Activated CD4-positive, alpha-beta memory T cell treated with anti-CD3 and anti-CD28 coated beads for 36 hours (primary cell): ENCODE measurements at places on chromosomes 16 and 17. TPM values are rescaled to one million over a fixed set of nuclear protein-coding genes. Genes with fewer than 3 reads are reported as not detected.

GRCh38 chr17:64580384-64581315, 73.9 kb downstream of the CEP95 start:
- peak; percentile 19 for DNase-seq

DNA sequence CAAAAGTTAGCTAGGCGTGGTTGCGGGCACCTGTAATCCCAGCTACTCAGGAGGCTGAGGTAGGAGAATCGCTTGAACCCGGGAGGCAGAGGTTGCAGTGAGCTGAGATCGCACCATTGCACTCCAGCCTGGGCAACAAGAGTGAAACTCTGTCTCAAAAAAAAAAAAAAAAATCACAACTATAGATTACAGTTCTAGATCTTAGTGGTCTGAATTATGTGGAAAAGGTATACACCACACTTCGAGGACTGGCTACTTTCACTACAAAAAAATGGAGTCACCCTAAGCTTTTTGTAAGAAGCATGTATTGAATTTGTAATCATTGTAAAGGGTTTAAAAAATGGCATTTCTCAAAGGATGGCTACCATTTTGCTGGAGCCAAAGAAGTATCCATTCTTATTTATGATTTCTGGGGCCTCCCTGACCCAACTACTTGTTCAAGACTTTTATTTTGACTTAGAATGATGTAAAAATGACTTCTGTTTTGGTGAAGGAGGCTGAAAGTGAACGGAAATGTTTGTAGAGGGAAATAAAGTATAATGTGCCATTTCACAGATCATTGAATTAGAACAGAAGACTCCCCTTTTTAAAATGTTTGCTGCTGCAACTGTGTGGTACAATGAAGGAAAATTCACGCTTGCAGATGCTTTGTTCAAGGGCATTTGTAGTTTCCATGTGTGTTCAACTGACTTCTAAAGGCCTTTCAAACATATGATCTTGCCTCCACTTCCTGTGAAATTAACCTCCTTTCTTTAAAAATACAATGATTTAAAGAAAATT, 37.1 kb upstream of the NOL11 start:
- DNase-seq, result no peak

DNA sequence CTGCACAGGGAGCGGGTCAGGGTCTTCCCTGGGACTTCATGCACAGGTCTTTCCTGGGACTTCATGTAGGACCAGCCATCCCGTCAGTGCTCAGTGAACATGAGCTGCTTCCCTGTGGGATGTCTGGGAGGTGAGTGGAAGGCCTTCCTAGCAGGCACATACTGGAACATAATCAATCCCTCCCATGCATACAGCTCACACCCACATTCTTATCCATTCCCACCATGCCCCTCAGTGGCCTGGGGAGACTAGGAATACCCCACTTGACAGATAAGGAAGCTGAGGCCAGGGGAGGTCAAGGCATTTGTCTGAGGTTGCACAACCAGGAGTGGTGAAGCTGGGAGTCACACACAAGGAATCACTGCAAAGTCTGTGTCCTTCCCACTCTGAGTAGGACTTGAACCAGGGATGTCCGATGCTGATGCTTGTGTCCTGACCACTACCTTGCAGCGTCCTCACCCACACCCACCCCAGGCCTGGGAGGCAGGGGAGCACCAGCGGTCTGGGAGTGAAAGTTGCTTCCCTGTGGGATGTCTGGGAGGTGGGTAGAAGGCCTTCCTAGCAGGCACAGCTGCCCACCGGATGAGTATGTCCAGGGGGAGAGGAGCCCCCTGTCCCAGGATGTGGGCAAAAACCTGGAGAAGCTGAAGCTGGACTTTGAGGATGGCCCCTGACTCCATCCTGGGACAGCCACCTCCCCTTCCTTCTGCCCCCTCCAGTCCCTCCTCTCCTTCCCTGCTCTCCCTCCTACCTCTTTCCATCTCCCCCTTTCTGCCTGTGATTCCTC, 1.0 kb upstream of the NLRC5 start:
- DNase-seq, result no peak

DNA sequence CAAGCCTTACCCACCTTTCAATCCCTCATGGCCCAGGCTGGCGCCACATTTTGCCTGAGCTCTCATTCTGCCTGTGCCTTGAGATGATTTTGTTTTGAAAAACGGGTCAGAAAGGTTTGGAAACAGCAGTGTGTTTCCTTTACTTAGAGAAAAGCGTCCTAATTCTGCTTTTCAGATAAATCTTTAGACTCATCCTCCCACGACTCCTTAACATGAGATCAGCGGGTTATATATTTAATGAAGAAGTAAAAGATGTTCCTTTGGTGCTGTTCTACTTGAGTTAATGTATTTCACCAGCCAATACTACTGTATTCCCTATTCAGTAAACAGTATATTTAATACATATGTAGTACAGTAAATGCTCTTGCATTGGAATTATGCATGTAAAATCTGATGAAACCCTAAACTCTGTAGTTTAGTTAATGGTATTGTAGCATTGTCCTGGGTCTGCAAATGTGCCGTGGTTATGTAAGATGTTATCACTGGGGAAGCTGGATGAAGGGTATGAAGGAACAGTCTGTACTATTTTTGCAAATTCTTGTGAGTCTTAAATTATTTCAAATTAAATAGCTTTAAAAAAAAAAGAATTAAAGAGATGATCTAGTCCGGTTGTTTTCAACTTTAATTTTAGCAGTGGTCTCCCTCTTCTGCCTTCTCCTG, 199.4 kb upstream of the CACNG5 start:
- DNase-seq, result no peak

DNA sequence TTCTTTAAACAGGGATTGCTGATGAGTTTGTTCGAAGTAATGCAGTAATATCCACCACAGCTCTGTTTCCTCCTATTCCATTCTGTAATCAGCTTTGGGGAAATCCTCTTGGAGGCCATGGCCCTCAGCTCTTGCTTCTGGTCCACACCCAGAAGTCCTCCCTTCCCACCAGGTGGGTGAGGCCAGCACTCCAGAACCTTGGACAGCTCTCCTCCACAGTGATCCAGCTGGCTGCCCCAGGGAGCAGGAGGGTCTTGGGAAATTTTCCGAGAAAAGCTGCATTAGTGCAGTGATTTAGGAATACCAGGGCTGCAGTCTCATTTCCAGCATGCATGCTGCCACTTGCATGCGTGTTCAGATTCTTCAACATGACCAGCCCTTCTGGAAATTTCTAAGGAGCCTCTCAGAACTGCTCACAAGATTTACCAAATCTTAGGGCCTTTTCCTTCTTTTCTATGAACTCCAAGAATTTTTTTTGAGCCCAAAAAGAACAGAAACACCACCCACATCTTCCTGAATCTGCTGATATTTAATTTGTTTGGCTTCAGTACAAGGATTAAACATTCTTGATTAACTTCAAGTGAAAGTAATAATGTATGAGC, 4.2 kb downstream of the SMPD3 start:
- peak; percentile 31 for DNase-seq

DNA sequence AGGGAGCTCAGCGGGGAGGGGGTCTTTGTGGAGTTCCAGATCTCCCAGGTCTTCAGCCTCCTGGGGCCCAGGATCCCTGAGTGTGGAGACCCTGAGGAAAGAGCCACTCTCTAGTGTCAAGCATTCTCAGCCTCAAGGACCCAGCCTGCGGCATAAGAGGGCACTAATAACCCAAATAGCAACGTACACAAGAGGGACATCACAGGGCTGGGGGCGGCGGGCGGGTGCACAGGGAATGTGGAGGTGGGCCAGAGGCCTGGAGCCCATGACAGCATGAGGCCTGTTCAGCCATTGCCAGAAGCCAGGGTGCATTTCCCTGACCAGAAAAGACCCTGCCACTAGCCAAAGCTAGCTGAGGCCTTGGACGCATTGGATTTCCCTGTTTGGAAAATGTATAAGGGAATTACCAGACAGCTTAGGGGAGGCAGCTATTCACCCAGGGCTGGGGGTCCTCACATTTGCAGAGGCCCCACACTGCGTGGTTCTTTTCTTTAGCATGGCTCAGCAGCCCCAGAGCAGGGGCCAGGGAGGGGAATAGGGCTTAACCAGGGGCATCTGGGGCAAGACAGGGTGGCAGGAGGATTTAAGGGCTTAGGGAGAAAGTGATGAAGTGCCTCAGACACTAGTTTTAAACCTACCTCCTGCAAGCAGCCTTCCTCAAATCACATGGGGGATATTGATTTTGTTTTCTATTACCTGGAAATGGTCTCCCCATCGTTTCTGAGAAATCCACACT, 13.5 kb upstream of the ALOX15B start:
- DNase-seq, result no peak

GRCh38 chr17:17403065-17403464, 73.7 kb upstream of the MED9 start:
- DNase-seq, result no peak

Gene GDPD1
- 2.9 TPM for total RNA-seq

Gene TP53TG3D
- not detected for total RNA-seq

Gene JPH3
- 0.12 TPM for total RNA-seq

Gene CYBC1
- 333 TPM for total RNA-seq

Gene TERB1
- not detected for total RNA-seq

Gene MSLN
- total RNA-seq, result not detected
